ENCODE measurements at places on chromosomes 5 and 9. TPM values are rescaled to one million over a fixed set of nuclear protein-coding genes. Genes with fewer than 3 reads are reported as not detected.

GABRA1 gene
- total RNA-seq, result not detected

LAMC3 gene
- under 0.01 TPM for total RNA-seq

ORM1 gene
- 0.18 TPM for total RNA-seq

OLFM1 gene
- 0.36 TPM for total RNA-seq

TUSC1 gene
- 2.0 TPM for total RNA-seq

AK8 gene
- under 0.01 TPM for total RNA-seq

DNA sequence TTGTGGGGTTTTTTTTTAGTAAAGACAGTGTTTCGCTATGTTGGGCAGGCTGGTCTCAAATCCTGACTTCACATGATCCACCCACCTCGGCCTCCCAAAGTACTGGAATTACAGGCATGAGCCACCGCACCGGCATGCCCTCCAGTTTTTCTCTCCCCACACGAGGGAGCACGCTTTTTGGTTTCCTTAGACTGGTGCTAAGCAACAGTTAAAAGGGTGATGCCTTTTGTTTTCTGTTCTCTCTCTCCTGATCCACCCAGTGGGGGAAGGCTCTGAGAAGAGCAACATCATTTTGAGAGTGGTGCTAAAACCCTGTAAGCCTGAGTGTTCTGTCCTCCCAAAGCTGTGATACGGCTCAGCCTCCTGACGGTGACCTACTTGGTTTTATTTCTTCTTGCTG is 146.6 kb downstream of the MAN2A1 start:
- no peaks in the 10 kb centered on the region for H3K27me3 ChIP-seq
- DNase-seq, result no peak
- H3K4me3 ChIP-seq, result no peak overlapping the region
- H3K4me1 ChIP-seq, result no peaks in the 10 kb centered on the region
- no peak overlapping the region for H3K27ac ChIP-seq

DNA sequence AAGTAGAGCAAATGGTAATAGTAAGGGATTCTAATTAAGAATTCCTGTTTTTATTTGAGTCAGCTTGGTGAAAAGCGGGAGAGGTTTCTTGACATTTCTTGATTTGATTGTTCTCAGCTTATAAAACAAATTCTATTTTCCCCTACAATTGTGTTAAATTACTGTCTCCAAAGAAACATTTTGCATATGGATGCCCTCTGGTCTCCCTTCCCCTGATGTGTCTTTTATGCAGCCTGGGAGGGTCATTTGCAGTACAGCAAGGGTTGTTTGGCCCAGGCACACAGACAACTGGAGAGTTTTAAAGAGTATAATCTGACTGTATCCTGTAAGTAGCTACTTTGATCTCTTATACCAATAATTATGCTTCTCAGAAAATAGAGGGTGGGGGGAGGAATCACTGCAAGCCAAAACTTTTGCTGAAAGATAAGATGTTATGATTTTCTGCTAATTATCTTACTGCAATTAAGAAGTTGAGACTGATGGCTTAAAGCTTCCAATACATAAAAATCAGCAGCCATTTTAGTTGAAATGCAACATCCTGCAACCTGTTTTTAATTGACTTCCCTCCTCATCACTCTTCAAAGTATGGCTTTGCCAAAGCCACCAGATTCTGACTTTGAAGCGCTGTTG is 204.1 kb upstream of the SEMA6A start:
- H3K4me3 ChIP-seq, result no peak overlapping the region
- no peaks in the 10 kb centered on the region for H3K27me3 ChIP-seq
- H3K4me1 ChIP-seq, result no peaks in the 10 kb centered on the region
- H3K36me3 ChIP-seq, result no peaks in the 10 kb centered on the region
- no peak overlapping the region for H3K27ac ChIP-seq

GRCh38 chr5:55850839-55851674 is at the start of gene IL31RA:
Gene IL31RA, plus strand, starts transcription at chr5:55851357. Its CDS starts 214 bp downstream, at chr5:55851571.
- H3K27me3 ChIP-seq, result no peaks in the 10 kb centered on the region
- no peaks in the 10 kb centered on the region for H3K36me3 ChIP-seq
- DNase-seq, result peak; percentile 92
- H3K4me3 ChIP-seq, result no peak within 1 kb of the TSS
- H3K4me1 ChIP-seq, result peaks cover 9% of the 10 kb centered on the region
- peak within 1 kb of the TSS; percentile 34 for H3K27ac ChIP-seq

GRCh38 chr5:3265131-3265885 is 330.3 kb upstream of the IRX1 start:
- H3K27ac ChIP-seq, result no peak overlapping the region
- H3K4me3 ChIP-seq, result no peak overlapping the region
- no peaks in the 10 kb centered on the region for H3K36me3 ChIP-seq
- H3K4me1 ChIP-seq, result no peaks in the 10 kb centered on the region

DNA sequence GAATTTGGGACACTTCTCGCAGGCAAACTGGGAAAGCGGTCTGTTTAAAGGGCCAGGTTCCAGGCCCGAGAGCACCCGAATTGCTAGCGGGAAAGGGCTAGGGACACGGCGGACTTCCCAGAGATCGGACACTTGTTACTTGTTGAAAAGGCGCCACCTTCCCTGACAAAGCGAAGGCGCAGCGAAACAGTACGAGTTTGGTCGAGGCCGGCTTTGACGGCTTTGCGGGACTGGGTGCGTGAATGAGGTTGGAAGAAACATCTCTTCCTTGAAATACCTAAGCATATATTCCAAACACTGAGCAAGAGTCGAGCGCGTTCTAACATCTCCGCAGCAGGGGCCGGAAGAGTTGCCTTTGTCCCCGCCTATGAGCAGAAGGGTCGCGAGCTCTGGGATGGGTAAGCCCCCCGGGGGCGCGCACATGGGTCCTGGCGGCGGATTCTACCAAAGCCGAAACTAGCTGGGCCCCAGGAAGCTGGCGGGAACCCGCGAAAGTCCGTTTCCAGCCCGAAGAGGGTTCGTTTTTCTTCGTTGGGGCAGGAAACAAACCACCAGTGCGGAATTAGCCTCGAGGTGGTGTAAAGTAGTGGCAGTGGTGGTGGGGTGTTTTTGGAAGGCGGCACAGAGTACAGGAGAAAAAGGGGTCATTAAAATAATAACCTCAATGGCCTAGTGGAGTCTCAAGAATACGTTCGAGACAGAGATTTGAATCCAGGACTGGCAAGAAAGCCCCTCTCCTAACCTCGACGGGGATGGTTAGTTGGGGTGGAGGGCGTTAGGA is 1.5 kb downstream of the GDNF start:
- H3K36me3 ChIP-seq, result no peaks in the 10 kb centered on the region
- peak overlapping the region; percentile 53 for H3K4me3 ChIP-seq
- peaks cover 16% of the 10 kb centered on the region for H3K27me3 ChIP-seq

- no peaks in the 10 kb centered on the region for H3K36me3 ChIP-seq
- no peaks in the 10 kb centered on the region for H3K27me3 ChIP-seq
- H3K27ac ChIP-seq, result peak overlapping the region; percentile 72
- DNase-seq, result peak; percentile 46
Observed at GRCh38 chr5:75656311-75657003, 45.2 kb downstream of the ANKDD1B start.

- no peak overlapping the region for H3K4me3 ChIP-seq
- no peak overlapping the region for H3K27ac ChIP-seq
- H3K27me3 ChIP-seq, result no peaks in the 10 kb centered on the region
- H3K4me1 ChIP-seq, result no peaks in the 10 kb centered on the region
Observed at GRCh38 chr9:37302277-37302676, 120.2 kb upstream of the GRHPR start.

- peaks cover 9% of the 10 kb centered on the region for H3K4me1 ChIP-seq
- no peaks in the 10 kb centered on the region for H3K27me3 ChIP-seq
- H3K27ac ChIP-seq, result peak overlapping the region; percentile 5
- H3K36me3 ChIP-seq, result peaks cover 3% of the 10 kb centered on the region
- DNase-seq, result no peak
- H3K4me3 ChIP-seq, result peak overlapping the region; percentile 48
Observed at GRCh38 chr5:68288707-68289134, 73.2 kb downstream of the PIK3R1 start.

DNA sequence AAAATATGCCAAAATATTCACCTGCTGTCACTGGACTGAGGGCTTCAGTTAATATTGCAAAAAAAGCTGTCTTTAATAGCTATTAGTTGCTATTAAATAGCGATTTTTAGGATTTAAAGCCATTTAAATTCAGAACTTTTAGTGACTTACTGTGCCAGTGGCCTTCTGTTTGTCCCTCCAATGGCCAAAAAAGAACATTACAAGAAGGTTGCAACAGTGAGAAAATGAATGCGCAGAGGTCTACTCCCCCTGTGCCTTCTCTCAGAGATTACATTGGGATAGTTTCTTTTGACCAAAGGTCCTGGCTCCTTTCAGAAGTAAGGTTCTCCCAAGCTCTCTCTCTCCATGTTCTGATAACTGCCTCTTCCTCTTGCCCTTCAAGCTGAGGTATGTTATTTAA is 930.3 kb upstream of the ARRDC3 start:
- no peak overlapping the region for H3K27ac ChIP-seq
- H3K36me3 ChIP-seq, result no peaks in the 10 kb centered on the region
- H3K4me3 ChIP-seq, result no peak overlapping the region
- no peak for DNase-seq
- H3K4me1 ChIP-seq, result no peaks in the 10 kb centered on the region
- H3K27me3 ChIP-seq, result no peaks in the 10 kb centered on the region

GRCh38 chr9:21428235-21428634 is 12.0 kb upstream of the IFNA1 start:
- no peaks in the 10 kb centered on the region for H3K36me3 ChIP-seq
- no peaks in the 10 kb centered on the region for H3K4me1 ChIP-seq
- H3K27ac ChIP-seq, result no peak overlapping the region
- peaks cover 8% of the 10 kb centered on the region for H3K27me3 ChIP-seq

DNA sequence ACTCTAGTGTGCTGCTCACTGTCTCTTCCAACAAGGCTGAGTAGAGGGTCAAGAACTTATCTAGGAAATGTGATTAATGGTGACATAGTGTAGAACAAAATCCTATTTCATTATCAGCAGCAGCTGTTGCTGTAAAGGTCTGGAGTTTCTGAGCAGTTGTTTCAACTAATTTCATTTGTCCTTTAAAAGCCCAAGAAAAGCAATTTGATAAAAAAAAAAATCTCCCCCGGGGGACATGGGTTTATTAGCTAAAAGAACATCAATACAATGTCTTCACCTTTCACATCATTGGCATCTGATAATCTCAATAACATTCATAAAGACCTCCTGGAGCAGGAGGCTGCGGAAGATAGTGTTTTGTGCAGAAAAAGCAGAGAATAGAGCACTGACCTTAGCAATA is 468.1 kb downstream of the KCTD16 start:
- H3K27ac ChIP-seq, result no peak overlapping the region
- no peaks in the 10 kb centered on the region for H3K27me3 ChIP-seq
- no peaks in the 10 kb centered on the region for H3K4me1 ChIP-seq
- no peak overlapping the region for H3K4me3 ChIP-seq

DNA sequence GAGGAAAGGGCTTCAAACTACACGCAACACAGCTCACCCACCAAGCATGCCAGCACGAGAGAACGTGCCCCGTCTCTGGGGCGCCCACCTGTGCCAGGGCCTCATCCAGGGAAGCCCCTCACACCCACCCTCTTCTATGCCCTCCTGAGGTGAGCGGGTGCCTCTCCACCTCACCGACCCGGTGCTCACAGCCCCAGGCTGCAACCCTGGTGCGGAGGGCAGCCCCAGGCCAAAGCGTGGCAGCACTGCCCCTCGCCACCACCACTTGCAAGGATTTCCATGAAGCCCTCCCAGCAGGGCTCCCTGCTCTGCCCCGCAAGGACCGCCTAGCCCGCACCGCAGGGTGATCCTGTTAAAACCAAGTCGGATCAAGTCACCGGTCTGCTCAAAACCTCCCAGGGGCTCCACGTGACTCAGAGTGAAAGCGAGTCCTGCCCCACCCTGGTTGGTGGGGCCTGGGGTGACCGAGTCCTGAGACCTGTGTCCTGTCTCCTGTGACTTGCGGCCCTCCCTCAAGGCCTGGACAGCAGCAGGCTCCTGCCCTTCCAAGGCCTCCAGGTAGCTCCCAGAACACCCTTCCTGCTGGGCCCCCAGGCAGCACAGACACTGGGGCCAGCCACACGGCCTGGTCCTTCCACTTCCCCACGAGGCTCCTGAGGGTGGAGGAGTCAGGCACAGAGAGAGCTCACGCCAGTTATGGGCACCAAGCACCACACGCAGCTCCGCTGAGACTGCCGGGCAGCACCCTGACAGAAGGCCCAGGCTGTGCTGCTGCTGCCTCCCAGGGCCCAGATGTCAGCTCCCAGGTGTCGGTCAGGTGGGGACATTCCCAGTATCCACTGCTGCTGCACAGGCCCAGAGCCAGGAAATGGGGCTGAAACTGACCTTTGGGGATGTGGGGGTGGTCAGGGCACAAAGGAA is 12.7 kb downstream of the BRD3 start:
- H3K4me3 ChIP-seq, result no peak overlapping the region
- no peak overlapping the region for H3K27ac ChIP-seq
- DNase-seq, result no peak
- no peaks in the 10 kb centered on the region for H3K27me3 ChIP-seq

- H3K4me3 ChIP-seq, result no peak overlapping the region
- no peaks in the 10 kb centered on the region for H3K4me1 ChIP-seq
- peaks cover 22% of the 10 kb centered on the region for H3K27me3 ChIP-seq
- DNase-seq, result peak; percentile 48
- H3K36me3 ChIP-seq, result no peaks in the 10 kb centered on the region
Observed at GRCh38 chr9:34984049-34984448, 5.5 kb upstream of the DNAJB5 start.

DNA sequence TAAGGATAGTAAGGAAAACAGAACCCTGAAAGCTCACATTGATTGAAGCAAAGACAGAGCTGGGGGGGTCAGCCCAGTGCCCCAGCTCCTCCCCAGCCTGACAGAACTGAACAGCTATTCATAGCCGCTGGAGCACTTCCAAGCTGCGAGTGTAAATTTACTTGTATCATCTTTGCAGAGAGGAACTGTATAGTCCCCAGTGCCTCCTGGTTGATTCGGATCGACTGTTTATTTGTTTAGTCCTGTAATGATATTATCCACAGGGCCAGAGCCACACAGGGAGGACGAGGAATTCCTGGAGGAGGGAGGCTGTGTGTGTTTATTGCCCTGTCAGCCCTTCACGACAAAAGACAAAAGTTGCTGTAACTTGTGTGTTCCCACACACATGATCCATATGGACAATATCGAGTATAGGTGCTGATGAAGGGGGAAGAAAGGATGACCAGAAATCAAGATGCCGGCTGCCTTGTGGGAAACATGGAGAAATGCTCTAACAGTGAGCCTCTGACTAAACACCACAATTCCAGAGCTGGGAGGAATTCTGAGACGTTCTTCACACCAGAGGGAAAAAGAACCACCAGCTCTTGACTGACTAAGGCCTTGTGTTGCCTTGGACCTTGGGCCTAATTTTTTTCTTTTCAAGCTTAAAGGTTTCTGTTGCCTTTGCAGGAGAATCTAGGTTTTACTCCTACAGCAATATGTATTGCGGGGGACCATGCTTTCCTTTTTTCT is 31.1 kb downstream of the FOXD1 start:
- H3K27me3 ChIP-seq, result no peaks in the 10 kb centered on the region
- no peaks in the 10 kb centered on the region for H3K36me3 ChIP-seq
- H3K4me1 ChIP-seq, result peaks cover 24% of the 10 kb centered on the region
- peak overlapping the region; percentile 33 for H3K27ac ChIP-seq

Data from IMR-90 (cell line).